ENCODE measurements at places on chromosomes 4 and X. TPM values are rescaled to one million over a fixed set of nuclear protein-coding genes. Genes with fewer than 3 reads are reported as not detected.

TAF7L gene
- 0.16 TPM for total RNA-seq

SLC16A2 gene
- total RNA-seq, result 29.9 TPM

PLXNB3 gene
- total RNA-seq, result 7.7 TPM

KIAA1210 gene
- 0.12 TPM for total RNA-seq

SSX2B gene
- not detected for total RNA-seq
